ENCODE measurements at places on chromosomes 3 and 15.

GRCh38 chr3:4497843-4498324, 4.7 kb downstream of the ITPR1 start:
- no peak for DNase-seq

- no peak for DNase-seq
Observed at GRCh38 chr3:23686519-23686918, 119.2 kb upstream of the UBE2E1 start.

GRCh38 chr3:28286595-28286994, 45.2 kb downstream of the CMC1 start:
- peak; percentile 48 for DNase-seq

DNA sequence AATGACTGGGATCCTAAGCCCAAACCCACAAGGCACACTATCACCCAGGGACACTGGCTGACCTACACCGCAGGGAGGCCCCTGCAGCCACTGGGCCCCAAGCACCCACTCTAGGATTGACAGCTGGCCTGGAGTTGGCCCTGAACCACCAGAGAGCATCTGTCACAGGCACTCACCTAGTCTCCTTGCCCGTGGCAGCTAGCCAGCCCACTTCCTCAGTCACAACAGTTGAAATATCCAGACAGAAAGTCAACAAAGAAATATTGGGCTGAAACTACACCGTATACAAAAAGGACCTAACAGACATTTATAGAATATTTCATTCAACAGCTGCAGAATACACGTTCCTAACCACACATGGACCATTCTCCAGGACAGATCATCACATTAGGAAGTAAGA, 5.2 kb upstream of the SPINK8 start:
- no peak for DNase-seq

DNA sequence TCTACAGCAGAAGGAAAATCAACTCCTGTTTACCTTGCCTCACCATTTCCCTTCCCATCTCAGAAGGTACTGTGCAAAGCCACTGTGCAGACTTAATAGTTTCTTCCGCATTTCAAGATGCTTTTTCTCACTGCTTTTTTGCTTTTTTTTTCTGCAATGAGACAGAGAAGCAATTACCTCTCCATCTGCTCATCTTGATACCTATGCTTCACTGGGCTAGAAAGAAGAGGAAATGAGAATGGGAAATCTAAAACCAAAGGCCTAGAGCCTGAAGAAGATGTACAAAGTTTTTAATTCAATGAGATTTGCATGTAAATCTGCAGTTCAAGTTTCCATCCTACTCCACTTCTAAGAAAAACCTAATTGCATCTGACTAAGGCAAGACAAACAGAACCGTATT, 238.1 kb upstream of the SETMAR start:
- DNase-seq: no peak

DNA sequence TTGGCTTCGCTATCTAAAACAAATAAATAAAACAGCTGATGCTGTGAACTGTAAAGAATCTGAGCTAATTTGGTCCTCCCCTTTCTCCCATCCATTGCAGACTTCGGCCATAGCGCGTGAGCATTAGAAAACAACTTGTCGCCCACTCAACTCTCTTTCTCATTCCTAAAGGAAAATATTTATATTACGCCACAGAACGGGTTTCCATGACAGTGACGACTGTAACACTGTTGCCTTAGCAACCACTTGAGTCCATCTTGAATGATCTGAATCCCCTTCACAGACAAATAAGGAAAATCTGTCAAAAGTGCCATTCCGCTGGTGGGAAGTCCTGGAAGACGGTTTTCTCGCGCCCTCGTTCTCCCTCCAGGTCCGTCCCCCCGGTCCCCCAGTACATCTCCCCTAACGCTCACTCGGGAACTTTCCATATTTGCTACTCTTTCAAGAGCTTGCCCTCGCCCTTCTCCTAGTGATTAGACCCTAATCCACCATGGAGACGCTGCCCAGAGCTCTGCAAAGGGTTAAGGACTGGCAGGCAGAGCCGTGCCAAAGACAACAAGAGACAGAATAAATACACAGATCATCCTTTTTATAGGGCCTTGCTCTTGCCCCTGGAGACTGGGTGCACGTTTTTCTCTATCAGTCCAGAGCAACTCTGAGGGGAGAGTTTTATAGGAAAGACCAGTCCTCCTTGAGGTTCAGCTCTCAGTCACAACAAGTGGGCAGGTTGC, 50.5 kb downstream of the CRYGS start:
- DNase-seq: no peak

DNA sequence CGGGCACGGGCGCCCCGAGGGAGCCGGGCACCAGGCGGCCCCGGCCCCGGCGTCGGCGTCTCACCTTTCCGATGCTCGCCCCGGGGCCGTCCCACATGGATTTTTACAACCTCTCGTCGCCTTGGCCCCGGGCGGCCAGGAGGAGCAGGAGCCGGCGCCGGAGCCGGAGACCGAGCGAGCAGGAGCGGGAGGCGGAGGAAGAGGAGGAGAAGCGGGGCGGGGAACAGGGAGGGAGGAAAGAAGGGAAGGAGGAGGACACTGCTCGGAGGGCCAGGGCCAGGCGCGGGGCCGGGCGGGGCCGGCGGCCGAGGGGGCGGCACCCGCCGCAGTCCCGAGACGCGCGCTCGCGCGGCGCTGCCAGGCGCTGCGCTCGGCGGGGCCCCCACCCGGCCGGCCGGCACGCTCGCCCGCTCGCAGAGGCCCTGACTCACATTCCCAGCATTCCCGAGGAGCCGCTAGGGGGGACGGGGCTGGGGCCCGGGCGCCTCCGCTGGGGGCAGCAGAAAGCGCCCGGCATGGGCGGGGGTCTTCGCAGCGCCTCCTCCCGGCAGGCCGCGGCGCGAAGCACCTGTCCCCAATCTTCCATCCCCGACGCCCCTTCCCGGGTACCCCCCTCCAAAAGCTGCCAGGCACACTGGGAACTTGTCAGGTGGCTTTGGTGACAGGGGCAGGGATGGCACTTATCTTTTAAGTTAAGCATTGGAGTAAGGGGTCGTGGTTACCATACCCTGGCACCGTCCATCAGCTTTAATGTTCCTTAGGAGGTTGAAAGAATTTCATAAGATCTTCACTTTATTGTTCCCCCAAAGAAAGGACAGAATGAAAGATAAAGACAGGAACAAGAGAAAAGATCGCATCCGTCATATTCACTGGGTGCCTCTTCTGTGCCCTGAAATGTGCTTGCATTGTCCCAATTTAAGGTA, at the start of gene ERC2:
ERC2 (minus strand) TSS at position 284 of the 923 bp plus-strand sequence.
- no peak for DNase-seq

- DNase-seq: no peak
Observed at GRCh38 chr3:14780927-14781507, 37.7 kb upstream of the FGD5 start.

- no peak for DNase-seq
Observed at GRCh38 chr15:70234256-70234905, 136.7 kb upstream of the TLE3 start.

DNA sequence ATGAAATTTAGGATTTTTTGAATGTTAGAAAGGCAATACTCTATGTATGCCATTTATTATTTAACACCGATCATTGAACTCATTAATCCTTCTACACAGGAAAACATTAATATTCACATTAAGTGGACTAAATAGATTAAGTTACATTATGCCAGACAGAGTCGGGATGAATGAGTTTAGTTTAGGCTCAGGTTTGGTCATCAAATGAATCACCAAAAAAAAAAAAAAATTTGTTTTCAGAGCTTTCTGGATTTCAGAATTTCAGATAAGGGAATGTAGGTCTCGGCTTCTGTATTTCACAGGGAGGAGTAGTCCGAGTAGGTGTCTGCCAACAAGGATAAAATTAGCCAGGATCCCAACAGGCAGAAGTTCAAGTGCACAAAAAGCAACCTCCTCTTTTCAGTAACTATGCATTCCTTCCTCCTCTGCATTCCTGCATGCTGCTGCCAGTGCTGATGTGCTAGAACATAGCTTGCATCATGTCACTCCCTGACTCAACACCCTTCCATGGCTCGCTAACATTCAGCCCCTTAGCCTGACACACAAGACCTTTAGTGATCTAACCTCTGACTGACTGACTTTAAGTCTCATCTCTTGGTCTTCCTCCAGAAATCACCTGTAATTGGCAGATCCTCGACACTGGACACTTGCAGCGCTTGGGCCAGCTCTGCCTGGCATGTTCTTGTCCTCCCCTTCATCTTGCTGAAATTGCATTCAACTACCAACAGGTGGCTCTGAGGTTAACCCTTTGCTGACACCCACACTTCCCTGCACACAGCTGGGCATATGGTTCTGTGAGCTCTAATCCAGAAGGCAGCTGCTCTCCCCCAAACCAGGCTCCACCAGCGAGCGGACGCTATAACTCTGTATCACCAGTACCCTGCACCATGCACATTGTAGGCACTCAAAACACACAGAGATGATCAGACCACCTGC, 145.4 kb upstream of the PROK2 start:
- no peak for DNase-seq

DNA sequence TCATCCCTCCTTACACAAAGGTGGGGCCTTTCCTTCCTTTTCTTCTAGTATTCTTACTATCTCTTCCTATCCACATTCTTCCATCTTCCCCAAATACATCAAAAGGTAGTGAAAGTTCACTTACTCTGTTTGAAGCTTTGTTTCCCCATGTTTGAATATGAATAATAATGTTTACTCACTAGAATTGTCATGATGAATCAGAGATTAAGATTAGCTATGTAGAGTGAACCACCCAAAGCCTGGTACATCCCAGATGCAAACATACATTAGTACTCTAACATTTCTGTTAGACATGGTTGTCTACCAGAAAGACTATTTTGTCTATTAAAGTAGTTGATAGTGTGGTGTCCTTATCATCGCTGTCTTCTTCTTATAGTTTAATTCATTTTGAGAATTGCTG, 327.1 kb upstream of the TBC1D5 start:
- DNase-seq: no peak

DNA sequence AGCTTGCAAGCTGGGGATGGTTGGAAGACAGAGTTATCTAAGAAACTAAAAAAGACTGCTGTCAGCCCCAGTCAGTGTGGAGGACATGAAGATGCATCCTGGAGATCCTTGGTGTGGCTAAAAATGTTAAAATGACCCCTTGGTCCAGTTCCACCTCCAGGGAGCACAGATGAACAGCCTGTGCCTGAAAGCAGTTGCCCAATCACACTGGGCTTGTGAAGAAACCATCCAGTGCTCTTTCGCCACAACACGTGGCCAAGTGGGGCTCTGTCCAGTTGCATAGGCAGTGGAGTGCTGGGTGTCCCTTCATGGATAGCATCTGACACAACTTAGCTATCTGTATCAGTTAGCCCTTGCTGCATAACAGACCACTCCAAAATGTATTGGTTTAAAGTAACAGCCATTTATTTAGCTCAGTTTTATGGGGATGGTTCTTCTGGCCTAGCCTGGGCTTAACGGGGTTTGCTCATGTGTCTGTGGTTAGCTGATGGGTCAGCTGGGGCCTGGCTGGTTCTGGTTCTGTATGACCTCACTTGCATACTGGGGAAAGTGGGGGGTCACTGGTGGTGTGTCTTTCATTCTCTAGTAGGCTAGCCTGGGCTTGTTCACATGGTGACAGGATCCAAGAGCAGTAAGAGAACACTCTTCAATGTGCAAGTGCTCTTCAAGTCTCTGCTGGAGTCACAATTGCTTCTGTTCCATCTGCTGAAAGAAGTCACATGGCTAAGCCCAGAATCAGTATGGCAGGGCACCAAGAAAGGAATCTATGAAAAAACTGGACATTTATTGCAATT, 226.2 kb downstream of the PDCD6IP start:
- DNase-seq: no peak

- peak; percentile 49 for DNase-seq
Observed at GRCh38 chr15:74955796-74956647, 550 bp downstream of the RPP25 start.

DNA sequence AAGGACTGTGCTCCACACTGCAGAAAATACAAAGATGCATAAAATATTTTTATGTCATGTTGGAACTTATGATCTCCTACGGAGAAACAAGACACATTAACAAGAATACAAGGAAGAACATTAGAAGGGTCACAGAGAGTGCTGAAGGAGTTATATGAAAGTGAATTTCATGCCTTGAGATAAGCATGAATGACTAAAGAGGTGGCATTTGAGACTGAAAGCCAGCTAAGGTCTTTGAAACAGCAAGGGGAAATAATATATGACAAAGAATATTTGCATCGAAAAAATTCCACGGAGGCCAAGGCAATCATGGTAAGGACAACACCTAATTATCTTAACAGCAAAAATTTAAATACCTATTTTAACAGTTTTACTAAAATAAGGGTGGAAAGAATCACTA, 12.5 kb downstream of the GSK3B start:
- DNase-seq: no peak

DNA sequence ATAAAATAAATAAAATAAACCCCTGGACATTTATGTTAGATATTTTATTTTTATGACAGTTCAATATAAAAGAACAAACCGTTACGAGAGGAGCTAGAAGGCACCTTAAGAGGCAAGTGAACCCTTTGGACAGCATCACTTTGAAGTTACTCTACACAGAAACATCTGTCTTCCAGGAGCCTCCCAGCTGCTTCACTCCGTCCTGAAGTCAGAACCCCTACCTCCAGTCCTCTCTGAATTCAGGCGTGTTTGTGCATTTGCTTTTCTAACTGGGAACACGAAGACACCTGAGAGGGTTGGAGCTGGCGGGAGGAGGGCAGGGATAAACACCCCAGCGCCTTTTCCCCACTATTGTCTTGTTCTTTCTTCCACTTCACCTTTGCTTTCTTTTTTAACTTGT, 46.2 kb downstream of the CMTM7 start:
- no peak for DNase-seq

GRCh38 chr3:38687321-38687720, 37.8 kb upstream of the SCN5A start:
- no peak for DNase-seq

GRCh38 chr15:52326756-52327155, 31.2 kb upstream of the MYO5C start:
- DNase-seq: no peak

DNA sequence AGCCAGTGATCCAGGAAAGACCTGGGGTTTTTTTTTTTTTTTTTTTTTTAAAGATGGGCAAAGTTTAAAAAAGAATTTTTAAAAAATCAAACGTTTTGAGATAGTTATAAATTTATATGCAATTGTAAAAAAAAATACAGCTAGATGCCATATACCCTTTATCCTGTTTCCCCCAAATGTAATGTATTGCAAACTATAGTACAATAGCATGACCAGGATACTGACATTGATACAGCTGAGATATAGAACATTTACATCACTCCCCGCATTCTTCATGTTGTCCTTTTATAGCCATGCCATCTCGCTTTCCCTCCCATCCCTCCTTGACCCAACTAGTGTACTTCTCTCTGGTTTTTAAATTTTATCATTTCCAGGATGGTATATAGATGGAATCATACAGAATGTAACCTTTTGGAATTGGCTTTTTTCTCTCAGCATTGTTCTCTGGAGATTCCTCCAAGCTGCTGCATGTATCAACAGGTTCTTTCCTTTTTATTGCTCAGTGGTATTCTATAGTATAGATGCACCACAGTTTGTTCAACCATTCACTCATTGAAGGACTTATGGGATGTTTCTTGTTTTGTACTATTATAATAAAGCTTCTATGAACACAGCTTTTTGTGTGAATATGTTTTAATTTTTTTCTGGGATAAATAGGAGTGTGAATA, 104.9 kb downstream of the CGNL1 start:
- no peak for DNase-seq

- no peak for DNase-seq
Observed at GRCh38 chr3:149612456-149612855, 45.4 kb downstream of the WWTR1 start.

Data from bone marrow (tissue), 2 donors.